ENCODE measurements at places on chromosomes 7 and 10. TPM values are rescaled to one million over a fixed set of nuclear protein-coding genes. Genes with fewer than 3 reads are reported as not detected.

CALN1 gene
- total RNA-seq = 0.16 TPM

- DNase-seq = no peak
These were observed 140.9 kb downstream of the CHN2 start for GRCh38 chr7:29335188-29336083.

DNA sequence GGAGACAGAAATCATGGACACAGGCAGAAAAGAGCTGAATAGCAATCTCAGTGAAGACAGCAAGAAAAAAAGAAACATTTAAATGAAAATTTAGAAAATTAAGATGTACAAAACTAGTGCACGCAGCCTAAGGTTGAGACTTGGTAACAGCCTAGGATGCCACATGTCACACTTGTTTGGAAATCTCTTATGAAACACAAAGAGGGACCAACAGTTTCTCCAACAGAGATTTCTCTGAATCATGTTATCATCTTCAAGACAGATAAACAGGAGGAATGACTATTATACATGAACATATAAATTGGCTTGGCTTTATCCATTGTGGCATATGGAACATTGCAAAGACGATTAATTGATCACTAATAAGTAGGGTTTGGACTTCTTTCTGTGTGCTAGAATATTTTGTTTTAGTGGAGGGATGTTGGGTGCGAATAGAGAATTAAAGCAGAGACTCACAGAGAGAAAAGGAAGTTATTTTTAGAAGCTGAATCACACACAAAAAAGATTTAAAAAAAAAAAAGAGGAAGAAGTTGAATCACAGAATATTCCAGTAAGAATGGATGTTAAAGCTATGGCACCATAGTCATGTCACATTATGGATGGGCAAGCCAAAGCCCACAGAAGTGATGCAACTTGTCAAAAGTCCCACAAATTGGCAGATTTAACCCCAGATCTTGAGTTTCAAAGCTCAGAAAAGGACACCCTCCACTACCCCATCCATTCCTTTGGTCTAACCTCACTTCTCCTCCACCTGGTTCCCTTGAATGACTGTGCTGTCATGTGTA, 91.6 kb downstream of the MYOF start:
- DNase-seq = no peak

GRCh38 chr10:124515244-124515970, 53.8 kb downstream of the LHPP start:
- DNase-seq = no peak

DNA sequence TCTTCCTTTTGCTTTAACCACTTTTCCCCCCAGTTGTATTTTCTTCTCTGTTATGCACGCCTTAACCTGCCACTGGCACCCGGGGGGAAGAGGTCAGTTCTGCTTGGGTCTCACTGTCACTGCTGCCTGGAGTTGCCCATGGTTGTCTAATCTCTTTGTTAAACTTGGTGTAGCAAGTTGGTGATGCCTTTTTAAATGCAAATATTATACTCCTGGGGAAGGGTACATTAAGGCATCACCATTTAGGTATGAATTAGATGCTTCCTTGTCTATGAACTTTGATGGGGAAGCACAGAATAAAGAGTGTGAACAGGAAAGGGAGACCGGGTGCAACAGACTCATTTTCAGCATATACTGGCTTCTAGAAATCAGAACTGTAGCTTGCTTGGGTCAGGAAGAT, 9.1 kb upstream of the SORCS3 start:
- DNase-seq = no peak

DNA sequence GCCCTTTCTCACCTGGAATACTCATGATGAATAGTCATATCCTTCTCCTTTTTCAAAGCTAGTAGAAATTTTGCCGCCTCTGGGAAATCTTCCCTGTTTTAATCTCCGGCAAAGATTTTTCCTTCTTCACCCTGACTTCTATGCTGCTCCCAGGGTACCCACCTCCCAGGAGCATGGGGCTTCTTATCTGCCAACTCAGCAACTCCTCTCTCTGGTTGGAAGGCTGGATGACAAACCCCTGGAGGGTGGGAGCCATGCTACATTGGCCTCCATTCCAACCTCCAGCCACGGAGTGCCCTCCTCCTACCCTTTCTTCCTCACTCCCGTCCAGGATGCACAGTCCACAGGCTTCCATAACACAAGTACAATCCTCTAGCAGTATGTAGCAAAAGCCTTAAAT, 19.9 kb downstream of the NEUROG3 start:
- no peak for DNase-seq

OR6V1 gene
- total RNA-seq = not detected

FAM237B gene
- not detected for total RNA-seq

MYO3A gene
- total RNA-seq = not detected

PTPN12 gene
- total RNA-seq = 20.0 TPM

ABCB4 gene
- 0.12 TPM for total RNA-seq

GRCh38 chr10:16799621-16800020, 17.6 kb downstream of the RSU1 start:
- DNase-seq = no peak

DNA sequence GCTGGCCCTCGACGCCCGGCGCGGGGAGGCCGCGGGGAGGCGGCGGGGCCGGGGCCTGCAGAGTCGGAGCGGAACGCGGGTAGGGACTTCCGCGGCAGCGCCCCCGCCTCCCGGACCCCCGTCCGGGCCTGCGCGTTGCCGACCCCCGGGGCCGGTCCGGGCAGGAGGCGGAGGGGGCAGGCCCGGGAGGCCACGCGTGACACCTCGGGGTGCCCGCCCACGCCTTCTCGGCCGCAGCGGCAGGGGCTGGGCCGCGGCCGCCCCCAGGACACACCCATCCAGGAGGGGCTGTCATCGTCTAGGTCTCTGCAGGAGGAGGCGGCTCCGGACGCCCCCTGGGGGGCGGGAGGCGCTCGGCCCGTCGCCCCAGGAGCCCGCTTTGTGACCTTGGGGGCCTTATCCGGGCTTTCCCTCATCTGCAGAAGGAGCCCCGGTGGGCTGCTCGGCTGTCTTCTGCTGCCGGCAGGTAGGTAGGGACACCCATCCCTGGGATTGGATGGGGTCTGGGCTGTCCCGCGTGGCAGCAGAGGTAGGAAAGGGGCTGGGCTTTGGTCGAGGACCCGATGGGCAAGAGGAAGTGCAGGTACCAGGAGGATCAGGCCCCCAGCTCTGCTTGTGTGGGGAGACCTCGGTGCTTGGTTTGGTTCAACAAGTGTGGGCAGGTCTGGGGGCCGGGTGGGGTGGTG, 569 bp downstream of the ZNF316 start:
- DNase-seq = peak; percentile 32

RRP12 gene
- total RNA-seq = 46.4 TPM
